C1 segment of cervical spinal cord (tissue), 14 donors: ENCODE measurements at places on chromosomes 11 and 22.

- DNase-seq, result no peak
Measured at GRCh38 chr11:19394525-19395016, 153.8 kb upstream of the E2F8 start.

DNA sequence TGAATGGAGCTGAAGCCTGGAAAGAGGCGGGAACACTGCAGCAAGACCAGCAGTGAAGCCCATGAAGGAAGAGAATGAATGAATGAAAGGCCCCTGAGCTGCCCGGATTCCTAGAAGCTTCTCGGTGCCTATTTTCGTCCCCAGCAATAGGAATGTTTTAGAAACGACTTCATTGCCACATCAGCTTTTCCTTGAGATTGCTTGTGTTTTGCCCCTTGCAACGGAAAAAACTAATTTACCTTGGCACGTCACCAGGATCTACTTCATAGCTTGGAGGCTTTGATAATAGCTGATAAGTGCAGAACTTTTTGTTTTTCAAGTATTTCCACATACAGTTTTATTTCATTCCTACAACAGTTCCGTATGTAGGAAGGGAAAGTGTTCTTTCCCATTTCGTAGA lies 248.9 kb upstream of the NARS2 start:
- no peak for DNase-seq

DNA sequence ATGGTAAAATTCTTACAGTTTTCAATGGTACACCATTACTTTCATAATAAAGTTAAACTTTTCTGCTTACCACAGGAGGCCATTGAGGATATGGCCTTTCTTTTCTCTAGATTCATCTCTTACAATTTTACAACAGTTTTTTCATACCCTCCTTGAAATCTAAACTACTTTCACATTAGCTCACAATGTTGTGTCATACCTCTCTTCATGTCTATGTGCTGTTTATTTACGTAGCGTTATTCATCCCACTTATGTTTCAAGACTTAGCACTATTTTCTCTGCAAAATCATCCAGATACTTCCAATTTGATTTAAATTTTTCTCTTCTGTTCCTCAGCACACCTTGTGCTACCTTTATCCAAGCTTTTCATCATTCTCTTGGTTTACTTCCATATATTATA lies 123.3 kb downstream of the METTL15 start:
- DNase-seq, result no peak

- no peak for DNase-seq
Measured at GRCh38 chr11:77407613-77408012, 66.3 kb downstream of the PAK1 start.

GRCh38 chr11:34235591-34236071 lies 122.2 kb downstream of the ABTB2 start:
- DNase-seq, result no peak

GRCh38 chr11:2276280-2277007 lies 6.1 kb upstream of the ASCL2 start:
- no peak for DNase-seq

DNA sequence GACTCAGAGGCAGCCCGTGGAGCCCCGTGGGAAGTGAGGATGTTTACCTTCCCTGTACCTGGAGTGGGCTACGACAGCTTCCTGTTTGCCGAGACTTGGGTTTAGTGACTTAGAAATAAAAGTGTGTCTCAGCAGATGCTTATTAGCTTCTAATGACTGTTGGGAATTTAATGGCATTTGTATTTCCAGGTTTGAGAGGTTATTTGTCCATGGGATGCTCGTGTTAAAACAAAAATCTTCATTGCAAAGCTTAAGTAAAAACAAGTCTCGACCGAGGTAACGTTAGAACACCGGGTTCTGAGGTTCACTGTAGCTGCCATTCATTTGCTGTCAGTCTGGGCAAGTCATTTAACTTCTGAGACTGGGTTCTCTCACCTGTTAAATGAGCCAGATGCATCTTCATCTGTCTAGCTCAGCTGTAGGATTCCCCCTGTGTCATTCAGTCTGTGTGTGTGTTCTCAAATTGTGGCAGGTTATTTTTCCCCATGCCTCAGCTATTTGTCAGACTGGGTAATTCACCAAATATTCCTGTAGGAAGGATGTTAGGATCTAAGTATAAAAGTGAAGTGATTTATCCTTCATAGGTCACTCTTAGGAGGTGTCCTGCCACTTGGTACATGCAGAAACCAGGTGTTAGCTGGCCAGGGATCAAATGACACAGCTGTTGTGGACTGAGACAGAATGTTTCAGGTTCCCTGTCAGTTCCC lies 791 bp downstream of the EI24 start:
- no peak for DNase-seq

GRCh38 chr11:74839446-74839845 lies 90.8 kb downstream of the RNF169 start:
- no peak for DNase-seq

- no peak for DNase-seq
Measured at GRCh38 chr11:128234143-128234542, 353.2 kb downstream of the ETS1 start.

DNA sequence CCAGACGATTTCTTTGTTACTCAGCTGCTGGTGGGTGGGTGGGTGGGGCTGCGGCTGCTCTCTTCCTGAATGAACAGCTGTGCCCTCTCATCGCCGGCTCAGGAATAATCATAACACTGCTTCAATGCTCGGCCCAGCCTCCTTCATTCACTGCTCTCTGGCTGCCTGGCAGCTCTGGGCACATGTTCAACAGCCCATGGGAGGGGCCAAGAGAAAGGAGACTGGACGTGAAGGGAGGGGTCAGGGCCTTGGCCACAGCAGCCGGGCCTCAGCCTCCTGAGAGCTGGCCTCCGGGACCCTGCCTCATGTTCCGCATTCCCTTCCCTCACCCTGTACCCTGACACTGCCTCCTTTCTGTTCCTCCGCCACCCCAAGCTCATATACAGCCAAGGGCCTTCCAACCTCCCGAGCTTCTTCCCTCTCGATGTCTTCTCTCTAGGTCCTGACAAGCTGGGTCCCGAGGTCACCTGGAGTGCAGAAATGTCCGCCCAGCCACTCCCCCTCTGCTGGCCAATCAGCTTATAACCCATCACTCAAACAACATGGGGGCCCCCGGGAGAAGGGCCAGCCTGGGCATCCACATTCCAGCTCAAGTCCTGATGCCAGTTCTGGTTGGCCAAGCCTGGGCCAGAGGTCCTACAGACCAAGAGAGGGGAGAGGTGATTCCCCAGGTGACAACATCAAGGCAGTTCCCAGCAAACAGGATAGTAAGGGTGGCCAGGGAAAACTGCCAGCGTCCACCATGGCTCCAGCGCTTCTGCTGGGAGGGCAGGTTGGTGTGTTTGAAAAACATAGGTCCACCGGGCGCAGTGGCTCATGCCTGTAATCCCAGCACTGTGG lies 3.2 kb upstream of the CSDC2 start:
- DNase-seq, result peak; percentile 30

DNA sequence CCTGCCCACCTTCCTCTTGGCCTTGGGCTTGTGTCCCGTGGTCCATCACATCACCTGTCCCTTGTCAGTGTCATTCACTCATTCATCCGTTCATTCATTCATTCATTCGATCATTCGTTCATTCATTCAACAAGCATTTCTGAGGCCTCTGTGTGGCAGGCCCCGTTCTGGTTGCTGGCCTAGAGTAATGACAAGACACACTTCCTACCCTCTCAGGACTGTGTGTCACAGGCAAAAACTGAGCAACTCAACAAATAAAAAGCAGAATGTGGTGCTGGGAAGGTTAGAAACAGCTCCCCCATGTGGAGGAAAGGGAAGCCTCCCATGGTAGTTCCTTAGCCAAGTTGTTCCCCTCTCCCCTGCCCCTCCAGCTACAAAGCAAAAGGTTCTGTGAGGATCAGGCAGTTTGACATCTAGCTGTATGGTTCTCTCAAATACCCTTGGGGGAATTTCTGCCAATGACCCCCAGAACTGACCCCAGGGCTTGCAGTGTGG lies 1.6 kb upstream of the OMP start:
- no peak for DNase-seq

- no peak for DNase-seq
Measured at GRCh38 chr22:49961005-49961600, 531 bp downstream of the PIM3 start.

- no peak for DNase-seq
Measured at GRCh38 chr11:87894961-87895360, 280.3 kb downstream of the RAB38 start.

GRCh38 chr11:78808923-78809322 lies 234.3 kb upstream of the NARS2 start:
- no peak for DNase-seq

DNA sequence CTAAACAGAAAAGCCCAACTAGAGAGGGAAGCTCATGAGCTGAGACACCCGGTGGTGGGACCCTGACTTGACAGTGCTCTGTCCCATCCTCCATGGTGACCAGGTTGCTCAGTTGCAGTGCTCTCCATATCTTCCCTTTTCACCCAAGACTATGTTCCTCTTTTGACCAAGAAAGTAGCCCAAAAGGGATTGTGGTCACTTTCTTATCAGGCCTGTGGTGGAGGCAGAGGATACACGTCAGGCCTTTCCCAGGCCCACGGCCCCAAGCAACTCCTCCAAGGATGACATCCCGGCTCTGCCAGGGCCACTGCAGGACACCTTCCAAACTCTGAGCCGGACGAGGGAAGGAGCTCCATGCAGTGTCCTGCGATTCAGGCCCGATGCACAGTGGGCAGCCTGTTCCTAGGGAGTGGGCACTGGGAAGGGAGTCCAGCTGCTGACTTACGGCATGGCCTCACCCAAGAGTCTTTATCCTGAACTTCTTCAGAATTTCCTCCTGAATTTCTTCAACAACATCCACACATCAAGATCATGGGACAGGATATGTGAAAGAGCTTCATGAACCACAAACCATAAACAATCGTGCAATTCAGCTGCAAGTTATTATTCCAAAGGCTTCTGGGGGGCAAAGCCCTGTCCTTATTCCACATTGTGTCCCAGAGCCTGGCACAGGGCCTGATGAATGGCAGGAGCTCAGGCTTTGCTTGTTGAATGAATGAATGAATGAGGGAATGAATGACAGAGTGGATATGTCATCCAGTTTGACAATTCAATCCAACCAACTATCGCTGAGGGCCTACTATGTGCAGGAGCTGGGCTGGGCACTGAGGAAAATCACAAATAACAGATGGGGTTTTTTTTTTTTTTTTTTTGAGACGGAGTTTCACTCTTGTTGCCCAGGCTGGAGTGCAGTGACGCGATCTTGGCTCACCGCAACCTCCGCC lies 36.0 kb upstream of the MYH9 start:
- DNase-seq, result no peak

DNA sequence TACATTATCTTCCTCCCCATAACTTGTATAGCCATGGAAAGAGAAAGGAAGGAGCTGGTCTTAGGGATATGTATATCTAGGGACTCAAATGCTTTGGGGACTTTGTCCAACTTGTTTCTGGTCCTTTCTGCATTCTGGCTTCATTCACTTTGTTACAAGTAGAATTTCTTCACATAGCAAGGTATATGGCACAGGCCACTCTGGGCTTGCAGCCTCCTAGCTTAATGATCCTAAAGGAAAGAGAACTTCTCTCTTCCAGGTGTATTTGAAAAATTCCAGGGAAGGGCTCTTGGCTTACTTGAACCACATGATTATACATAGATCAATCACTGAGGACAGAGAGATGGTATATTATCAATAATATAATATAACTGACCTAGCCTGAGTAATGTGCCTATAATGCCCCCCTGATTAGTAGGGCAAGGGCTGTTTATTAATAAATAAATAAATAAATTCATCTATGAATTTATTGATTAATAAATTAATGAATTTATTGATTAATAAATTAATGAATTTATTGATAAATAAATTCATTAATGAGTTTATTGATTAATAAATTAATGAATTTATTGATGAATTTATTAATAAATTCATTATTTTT lies 48.2 kb upstream of the CEP295 start:
- DNase-seq, result no peak

GRCh38 chr22:49398115-49398514 lies 429.6 kb downstream of the BRD1 start:
- DNase-seq, result no peak

DNA sequence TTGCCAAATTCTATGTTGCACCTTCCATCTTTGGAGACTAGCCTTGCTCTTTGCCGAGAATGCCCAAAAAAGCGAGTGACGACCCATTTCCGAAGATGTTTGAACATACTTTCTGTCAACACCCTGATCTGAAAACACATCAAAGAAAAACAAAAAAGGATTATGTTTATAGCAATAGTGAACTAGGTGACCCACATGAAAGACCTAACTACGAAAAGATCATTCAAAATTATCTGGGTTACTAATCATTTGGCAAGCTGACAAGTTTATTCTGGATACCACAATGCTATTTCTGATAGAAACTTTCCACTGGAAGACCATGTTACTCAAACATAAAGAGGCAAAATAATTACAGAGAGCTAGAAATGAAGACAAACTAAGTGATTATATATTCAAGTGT lies 27.0 kb downstream of the KCNJ1 start:
- no peak for DNase-seq

DNA sequence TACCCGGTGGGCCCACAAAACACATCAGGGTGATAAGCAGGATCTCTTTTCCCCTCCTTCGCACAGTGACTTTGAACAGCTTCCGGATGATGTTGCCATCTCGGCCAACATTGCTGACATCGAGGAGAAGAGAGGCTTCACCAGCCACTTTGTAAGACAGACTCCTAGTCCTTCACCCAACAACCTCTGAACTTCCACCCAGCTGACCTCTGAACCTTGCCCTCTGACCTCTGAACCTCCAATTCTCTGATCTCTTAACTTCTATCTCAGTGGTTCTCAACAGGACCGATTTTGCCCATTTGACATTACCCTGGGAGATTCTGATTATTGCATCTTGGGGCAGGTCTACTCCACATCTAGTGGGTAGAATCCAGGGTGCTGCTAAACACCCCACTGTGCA lies 3.2 kb downstream of the NCF4 start:
- DNase-seq, result no peak

GRCh38 chr22:27110665-27111451 lies 453.5 kb downstream of the MIAT start:
- DNase-seq, result no peak

DNA sequence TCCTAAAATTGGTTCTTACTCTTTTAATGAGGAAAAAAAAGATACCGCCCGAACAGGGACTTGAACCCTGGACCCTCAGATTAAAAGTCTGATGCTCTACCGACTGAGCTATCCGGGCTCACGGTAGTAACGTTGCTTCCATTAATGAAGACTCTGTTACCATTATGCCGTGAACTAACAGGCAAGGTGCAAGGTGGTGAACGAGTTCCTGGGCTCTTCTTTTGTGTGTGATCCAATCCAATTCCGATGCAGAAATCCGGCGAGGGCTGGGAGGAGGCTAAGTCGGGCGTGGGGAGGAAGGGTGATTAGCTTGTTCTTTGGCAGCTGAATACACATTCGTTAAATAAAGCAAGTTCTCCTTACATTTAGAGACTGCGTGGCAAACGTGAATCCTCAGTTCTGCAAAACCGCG lies 49.0 kb downstream of the OR4D9 start:
- peak; percentile 61 for DNase-seq

DNA sequence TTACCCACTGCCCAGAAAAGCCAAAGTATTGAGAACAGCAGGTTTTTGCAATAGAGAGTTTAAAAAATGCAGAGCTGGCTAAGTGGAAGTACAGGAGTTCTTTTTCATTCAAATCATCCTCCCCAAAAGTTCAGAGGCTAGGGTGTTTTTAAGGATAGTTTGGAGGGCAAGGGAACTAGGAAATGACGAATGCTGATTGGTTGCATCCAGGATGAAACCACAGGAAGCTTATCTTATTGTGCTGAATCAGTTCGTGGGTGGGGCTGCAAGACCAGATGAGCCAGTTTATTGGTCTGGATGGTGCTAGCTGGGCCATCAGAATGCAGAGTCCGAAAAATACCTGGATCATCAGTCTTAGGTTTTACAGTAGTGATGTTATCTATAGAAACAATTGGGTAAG lies 1427.1 kb downstream of the LRRC4C start:
- DNase-seq, result no peak
